WERI-Rb-1 (cell line): ENCODE measurements at places on chromosomes 3 and 15.

DNA sequence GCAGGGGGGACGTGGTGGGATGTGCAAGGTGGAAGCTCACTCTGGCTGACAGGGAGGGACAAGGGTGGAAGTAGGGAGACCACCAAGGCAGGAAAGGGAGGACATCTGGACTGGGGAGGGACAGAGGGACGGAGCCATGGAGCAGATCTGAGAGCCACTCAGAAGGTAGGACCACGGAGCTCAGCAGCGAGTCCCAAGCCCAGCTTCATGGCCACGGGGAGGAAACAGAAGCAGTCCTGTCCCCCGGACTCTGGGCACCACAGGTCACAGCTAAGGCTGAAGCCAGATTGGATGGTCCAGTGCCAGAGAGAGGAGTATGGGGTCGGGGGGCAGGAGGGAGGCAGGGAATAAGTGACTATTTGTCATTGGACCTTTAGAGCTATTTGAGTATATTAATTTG, 220.1 kb downstream of the TBC1D2B start:
- DNase-seq = no peak

- no peak for DNase-seq
Observed at GRCh38 chr15:48354694-48355303, 23.6 kb downstream of the DUT start.

- DNase-seq = no peak
Observed at GRCh38 chr3:186524616-186525015, 19.6 kb downstream of the CRYGS start.

DNA sequence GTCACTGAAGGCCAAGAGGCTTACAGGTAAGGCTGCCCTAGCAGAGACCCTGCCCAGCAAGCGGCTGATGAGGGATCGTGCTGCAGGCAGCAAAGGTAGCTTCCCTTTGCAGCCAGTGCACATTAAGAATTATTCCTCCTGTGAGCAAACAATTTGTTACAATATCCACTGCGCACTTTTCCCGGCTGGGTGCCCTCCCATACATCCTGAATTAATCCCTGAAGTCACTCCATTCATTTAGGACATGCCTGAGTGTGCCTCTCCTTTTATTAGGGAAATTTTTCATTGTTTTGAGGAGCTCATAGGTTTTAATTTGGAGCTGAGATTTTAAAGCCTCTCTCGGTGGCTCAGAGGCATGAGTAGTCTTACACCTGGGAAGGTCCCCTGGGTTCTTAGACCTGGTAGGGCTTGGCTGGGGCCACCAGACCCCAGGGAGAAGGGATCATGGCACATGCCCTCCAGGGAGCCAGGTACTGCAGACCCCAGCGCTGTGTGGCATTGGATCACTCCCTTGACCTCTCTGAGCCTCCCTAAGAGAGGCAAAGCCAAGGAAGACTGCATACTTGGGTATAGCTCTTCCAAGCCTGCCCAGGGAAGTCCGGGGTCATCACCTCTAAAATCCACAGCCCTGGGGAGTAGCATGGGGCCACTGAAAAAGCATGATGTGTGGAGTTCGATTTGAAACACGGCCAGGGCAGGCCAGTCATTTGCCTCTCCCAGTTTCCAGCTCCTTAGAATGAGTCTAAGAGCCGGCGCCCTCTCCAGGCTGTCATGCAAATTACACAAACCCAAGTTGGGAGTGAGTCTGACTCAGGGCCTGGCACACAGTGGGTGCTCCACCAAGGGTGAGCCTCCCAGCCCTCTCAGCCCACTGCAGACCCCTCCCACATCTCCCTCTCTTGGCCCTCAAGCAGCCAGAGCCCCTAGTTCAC, 151.9 kb upstream of the LINGO1 start:
- DNase-seq = no peak

GRCh38 chr3:194682189-194682693, 3.4 kb upstream of the FAM43A start:
- no peak for DNase-seq

GRCh38 chr15:78640527-78641101, 396 bp downstream of the CHRNB4 start:
- peak; percentile 91 for DNase-seq

- DNase-seq = no peak
Observed at GRCh38 chr3:123481722-123482457, 33.0 kb upstream of the ADCY5 start.

GRCh38 chr15:91338766-91339165, 238.7 kb downstream of the SV2B start:
- no peak for DNase-seq

DNA sequence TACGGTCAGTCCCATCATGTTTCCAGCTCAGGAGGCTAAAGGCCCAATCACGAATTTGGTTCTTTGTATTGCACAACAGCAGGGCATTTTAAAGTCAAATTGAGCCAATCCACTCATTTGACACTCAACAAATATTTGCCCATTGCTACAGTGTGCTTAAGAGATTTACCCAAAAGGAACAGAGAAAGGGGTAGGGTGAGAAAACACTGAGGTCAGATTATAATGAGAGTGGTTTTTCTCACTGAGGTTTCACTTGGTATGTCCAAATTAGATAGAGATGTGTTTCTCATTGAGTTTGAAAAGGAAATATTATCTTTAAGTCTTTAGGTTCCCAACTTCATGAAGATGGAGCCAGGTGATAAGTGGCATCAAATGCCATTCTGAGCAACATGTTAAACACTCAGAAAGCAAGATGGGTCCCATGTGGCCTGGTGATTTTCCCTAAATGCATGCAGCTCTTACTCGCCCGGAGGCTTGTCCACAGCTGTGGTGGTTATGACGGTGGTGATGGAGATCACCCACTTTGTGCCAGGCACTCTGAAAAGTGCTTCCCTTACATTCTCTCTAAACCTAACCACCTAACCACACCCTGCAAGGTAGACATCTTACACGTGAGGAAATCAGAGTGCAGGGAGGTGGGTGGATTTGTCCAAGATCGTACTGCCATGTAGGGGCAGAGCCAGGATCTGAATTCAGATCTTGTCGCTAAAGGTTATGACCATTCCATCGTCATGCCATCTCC, 31.2 kb upstream of the USP3 start:
- DNase-seq = no peak

DNA sequence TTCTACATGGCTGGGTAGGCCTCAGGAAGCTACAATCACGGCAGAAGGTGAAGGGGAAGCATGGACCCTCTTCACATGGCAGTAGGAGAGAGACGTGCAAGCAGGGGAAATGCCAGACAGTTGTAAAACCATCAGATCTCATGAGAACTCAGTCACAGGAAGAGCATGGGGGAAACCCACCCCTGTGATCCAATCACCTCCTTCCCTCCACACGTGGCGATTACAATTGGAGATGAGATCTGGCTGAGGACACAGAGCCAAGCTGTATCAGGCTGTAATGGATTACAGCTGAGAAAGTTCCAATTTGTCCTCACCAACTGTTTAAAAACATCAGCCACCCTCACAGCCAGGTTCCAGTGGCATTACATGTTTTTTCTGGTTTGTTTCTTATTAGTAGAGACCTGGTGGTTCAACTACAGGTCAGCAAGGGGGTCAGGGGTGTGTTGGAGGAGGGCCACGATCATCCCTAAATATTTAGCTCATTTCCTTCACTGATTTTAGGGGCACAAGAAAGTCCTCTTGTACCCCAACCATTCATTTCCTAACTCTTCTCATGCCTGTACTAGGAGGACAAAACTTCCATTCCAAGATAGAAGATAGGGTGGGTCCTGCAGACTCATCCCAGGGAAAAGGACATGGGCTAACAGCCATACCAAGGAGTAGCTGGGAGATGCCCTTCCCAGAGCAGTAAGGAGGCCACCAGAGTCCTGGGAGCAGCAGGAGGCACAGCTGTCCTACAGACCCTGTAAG, 54.4 kb downstream of the ANXA2 start:
- no peak for DNase-seq

- no peak for DNase-seq
Observed at GRCh38 chr3:193297421-193297820, 56.4 kb downstream of the PLAAT1 start.

- no peak for DNase-seq
Observed at GRCh38 chr3:11563865-11564185, 79.9 kb downstream of the VGLL4 start.

GRCh38 chr3:115099986-115100571, 47.0 kb downstream of the ZBTB20 start:
- no peak for DNase-seq

- no peak for DNase-seq
Observed at GRCh38 chr15:101407966-101408775, 81.3 kb downstream of the PCSK6 start.

- no peak for DNase-seq
Observed at GRCh38 chr3:81440661-81441060, 320.8 kb downstream of the GBE1 start.

- no peak for DNase-seq
Observed at GRCh38 chr3:153903430-153903829, 217.8 kb upstream of the ARHGEF26 start.

- no peak for DNase-seq
Observed at GRCh38 chr15:67559158-67559557, 16.7 kb downstream of the MAP2K5 start.

DNA sequence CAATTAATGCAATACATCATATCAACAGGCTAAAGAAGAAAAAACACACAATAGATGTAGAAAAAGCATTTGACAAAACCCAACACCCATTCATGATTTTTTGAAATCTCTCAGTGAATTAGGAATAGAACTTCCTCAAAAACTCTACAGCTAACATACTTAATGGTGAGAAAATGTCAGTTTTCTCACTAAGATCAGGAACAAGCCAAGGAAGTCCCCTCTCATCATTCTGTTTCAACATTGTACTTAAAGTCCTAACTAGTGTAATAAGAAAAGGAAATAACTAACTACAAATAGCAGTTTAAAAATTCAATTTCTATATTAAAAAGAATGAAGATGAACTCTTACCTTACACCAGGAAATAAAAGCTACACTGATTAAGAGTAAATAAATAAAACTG, 77.8 kb downstream of the DCLK3 start:
- no peak for DNase-seq

- no peak for DNase-seq
Observed at GRCh38 chr15:95013381-95013780, 782.0 kb downstream of the MCTP2 start.

GRCh38 chr15:88284318-88284998, 27.9 kb upstream of the NTRK3 start:
- no peak for DNase-seq

- peak; percentile 30 for DNase-seq
Observed at GRCh38 chr3:51966016-51966415, 1.2 kb downstream of the PCBP4 start.

DNA sequence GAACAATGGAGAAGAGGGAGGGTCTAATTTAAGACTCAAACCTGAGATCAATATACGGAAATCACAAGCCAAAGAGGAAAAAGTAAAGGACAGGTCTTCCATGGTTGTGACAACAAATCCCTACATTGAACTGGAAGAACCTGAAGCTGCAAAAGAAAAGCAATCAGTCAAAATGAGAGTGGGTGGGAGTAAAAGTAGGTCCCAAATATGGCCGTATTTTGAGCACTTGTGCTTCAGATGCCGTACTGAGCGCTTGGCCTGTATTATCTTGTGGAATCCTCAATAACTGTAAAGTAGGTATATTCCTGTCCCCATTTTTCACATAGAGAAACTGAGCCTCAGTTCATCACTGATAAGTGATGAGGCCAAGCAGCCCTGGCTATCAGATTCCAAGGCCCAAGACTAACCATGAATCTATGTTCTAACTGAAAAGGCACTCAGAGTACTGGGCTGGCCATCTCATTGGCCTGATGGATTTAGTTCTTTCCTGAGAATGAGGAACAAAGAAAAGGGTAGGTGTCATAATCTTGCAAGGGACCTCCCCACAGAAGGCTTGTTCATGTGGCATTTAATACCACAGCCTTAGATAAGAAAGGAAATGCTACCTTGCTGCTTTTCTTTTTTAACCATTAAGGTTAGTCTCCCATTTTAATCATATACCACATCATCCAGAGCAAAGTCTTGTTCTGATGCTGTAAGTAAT, 52.5 kb downstream of the LRRN1 start:
- DNase-seq = no peak

- no peak for DNase-seq
Observed at GRCh38 chr3:146164071-146164470, 3.1 kb upstream of the PLOD2 start.

DNA sequence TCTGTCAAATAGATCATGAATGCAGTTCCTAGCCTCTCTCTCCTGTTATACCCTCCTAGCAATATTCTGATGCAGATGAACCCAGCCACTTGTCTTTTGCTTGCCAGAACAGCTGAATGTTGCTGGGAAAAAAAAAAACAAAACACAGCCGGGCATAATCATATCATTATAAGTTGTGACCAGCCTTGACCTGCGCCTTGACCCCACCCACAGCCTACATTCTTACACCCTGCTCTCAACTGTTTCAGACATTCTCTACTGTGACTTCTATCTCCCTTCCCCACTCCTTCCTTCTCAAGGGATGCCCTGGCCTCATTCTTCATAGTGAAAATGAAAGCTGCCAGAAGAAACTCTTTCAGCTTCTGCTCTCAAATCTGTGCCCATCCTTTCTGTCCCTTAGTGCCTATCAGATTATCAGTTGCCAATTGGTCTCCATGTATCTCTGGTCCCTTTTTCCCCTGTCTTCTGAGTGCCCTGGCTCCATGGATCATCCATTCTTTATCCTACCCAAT, 389.1 kb upstream of the TPRG1 start:
- no peak for DNase-seq

DNA sequence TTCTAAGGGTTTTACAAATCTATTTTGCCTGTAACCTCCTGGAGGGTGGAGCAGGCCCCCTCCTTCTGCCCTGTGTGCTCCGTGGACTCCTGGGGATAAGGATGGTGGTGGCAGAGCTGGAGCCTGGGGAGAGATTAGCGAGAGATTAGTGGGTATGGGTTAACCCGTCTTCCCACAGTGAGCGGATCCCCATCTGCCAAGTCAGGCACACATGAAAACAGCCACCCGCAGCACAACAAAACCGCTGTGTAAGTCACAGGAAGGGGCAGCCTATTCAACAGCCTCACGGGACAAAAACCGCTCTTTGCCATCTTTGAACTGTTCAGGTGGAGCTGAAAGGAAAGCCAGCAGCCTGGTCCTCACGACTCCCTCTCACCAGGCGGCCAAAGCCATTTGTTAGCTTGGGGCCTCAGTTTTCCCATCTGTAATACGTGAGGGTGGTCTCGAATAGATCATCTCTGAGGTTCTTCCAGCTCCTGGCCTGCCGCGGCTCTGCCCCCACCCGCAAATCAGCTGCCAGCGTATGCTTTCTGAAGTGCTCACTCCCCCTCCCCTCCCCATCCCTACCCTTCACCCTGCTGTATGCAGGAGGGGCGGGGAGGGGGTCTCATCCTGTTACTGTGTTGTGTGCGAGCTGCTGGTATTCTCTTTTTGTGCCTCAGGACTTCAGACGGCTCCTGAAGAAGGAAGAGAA, 43.6 kb downstream of the PDIA5 start:
- peak; percentile 94 for DNase-seq
